ENCODE measurements at places on chromosomes 7 and 10. TPM values are rescaled to one million over a fixed set of nuclear protein-coding genes. Genes with fewer than 3 reads are reported as not detected.

SNX13 gene
- total RNA-seq, result 45.7 TPM

GRCh38 chr7:29332042-29332811 lies 137.7 kb downstream of the CHN2 start:
- peaks cover 45% of the 10 kb centered on the region for H3K4me1 ChIP-seq
- H3K4me3 ChIP-seq, result no peak overlapping the region
- H3K27ac ChIP-seq, result no peak overlapping the region
- no peak for DNase-seq
- no peaks in the 10 kb centered on the region for H3K36me3 ChIP-seq

EIF5AL1 gene
- total RNA-seq, result 0.65 TPM

SPDYE6 gene
- total RNA-seq, result not detected

DNA sequence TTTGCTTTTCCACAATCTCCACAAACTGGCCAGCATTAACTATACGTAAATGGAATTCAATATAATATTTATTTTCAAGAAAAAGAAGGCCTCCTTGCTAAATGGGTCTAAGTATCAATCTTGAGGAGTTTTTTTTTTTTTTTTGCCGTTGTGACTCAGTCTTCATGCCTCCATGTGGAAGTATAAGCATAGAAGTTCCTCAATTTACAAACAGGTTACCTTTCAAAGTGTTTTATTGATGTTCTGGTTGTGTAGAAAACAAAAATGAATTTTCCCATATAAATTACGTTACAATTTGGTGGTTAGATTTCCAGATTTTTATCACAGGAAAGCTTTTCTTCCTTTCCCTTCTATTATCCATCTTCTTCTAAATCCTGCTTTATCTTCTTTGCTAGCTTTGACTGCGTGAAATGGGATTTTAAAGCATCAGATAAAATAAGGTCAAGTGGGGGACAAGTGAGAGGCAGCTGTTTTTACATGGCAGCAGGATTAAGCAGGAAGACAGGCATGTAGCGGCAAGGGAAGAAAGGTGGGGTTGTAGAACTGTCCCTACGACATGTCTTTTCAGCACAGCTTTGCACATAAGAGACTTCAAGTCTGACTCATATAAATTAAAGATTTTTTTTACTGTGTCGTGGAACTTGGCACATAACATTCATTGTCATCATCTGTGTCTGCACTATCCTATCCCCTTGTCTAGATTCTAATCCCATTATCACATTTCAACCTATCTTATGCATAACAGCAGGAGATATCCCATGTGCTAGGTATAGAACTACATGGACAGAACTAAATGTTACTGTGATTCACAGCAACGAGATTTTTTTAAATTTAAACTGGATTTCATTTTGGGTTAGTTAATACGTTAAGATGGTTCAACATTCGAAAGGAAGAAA lies 135.3 kb upstream of the FAM3C start:
- H3K4me3 ChIP-seq, result no peak overlapping the region
- DNase-seq, result no peak
- peak overlapping the region; percentile 85 for H3K27ac ChIP-seq

DNA sequence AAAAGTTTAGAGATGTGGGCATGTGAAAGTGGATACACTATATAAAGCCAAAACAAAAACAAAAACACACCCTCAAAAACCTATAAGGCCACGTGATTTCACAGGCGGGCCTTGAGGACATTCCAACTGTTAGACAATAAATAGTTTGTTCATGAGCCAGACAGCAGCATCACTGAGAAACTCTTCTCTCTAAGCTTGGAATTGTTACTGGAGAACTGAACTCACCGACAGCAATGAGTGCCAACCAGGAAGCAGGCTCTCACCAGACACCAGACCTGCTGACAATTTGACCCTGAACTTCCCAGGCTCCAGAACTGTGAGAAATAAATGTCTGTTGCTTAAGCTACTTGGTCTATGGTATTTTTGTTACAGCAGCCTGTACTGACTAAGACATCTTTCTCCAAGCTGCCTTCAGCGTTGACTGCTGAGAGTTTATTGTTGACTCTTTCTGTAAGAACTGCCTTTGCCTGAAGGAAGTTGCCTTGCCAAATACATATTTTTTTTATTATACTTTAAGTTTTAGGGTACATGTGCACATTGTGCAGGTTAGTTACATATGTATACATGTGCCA lies 107.5 kb downstream of the EPDR1 start:
- no peak overlapping the region for H3K4me3 ChIP-seq
- H3K36me3 ChIP-seq, result no peaks in the 10 kb centered on the region
- H3K4me1 ChIP-seq, result no peaks in the 10 kb centered on the region

DNA sequence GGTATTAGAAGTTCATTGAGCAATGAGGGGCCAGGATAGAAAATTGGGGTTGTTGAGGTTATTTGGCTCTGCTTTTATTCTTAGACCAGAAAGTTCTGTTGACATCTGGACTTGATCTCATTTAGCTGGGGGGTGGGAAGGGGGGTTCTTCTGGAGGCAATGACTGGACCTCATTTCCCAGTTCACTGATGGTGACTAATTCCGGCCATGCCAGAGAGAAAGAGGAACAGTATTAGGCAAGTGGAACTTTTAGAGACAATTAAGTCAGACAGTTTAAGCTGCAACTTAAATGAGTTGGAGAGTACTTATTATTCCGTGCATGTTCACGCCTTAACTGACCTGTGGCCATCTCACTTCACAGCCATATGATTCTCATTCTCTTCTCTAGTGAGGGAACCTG lies 512.5 kb downstream of the REEP3 start:
- DNase-seq, result no peak

ZYX gene
- total RNA-seq, result 151 TPM

- H3K4me3 ChIP-seq, result no peak overlapping the region
- peaks cover 17% of the 10 kb centered on the region for H3K27me3 ChIP-seq
- DNase-seq, result no peak
Measured at GRCh38 chr10:130388746-130389145, 252.6 kb downstream of the GLRX3 start.

- H3K4me3 ChIP-seq, result no peak overlapping the region
- no peaks in the 10 kb centered on the region for H3K27me3 ChIP-seq
- H3K4me1 ChIP-seq, result peaks cover 83% of the 10 kb centered on the region
- no peak for DNase-seq
- H3K27ac ChIP-seq, result peak overlapping the region; percentile 40
- peaks cover 4% of the 10 kb centered on the region for H3K36me3 ChIP-seq
Measured at GRCh38 chr7:139078399-139078798, 31.1 kb downstream of the ZC3HAV1 start.

DNA sequence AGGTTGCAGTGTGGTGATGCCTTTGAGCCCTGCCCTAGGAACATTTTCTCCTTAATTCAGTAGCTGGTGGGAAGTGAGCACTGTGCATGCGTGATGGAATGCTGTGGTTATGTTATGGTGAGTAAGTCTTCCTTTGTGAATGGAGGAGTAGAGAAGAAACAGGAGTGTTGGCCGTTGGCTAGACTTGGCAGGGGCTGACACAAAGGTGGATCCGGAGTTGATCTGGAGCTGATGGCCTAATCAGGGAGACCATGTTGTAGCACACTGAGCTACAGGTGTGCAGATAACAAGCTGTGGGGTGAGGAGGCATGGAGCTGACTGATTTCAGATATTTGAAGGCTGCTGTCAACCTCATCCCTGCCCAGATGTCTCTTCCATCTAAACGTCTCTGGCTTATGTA lies 122.3 kb downstream of the CNNM2 start:
- H3K4me3 ChIP-seq, result no peak overlapping the region
- DNase-seq, result no peak
- H3K27ac ChIP-seq, result no peak overlapping the region
- H3K36me3 ChIP-seq, result peaks cover 2% of the 10 kb centered on the region
- H3K27me3 ChIP-seq, result no peaks in the 10 kb centered on the region
- H3K4me1 ChIP-seq, result no peaks in the 10 kb centered on the region

CPXM2 gene
- total RNA-seq, result not detected

GPER1 gene
- total RNA-seq, result not detected

GRCh38 chr7:4143511-4144171 lies 538.5 kb upstream of the FOXK1 start:
- no peaks in the 10 kb centered on the region for H3K36me3 ChIP-seq
- peaks cover 16% of the 10 kb centered on the region for H3K4me1 ChIP-seq
- H3K4me3 ChIP-seq, result no peak overlapping the region
- no peak overlapping the region for H3K27ac ChIP-seq
- peaks cover 2% of the 10 kb centered on the region for H3K27me3 ChIP-seq

- peaks cover 30% of the 10 kb centered on the region for H3K27me3 ChIP-seq
- DNase-seq, result no peak
- H3K4me3 ChIP-seq, result no peak overlapping the region
- no peaks in the 10 kb centered on the region for H3K36me3 ChIP-seq
Measured at GRCh38 chr7:94698275-94698674, 42.3 kb upstream of the SGCE start.

DNA sequence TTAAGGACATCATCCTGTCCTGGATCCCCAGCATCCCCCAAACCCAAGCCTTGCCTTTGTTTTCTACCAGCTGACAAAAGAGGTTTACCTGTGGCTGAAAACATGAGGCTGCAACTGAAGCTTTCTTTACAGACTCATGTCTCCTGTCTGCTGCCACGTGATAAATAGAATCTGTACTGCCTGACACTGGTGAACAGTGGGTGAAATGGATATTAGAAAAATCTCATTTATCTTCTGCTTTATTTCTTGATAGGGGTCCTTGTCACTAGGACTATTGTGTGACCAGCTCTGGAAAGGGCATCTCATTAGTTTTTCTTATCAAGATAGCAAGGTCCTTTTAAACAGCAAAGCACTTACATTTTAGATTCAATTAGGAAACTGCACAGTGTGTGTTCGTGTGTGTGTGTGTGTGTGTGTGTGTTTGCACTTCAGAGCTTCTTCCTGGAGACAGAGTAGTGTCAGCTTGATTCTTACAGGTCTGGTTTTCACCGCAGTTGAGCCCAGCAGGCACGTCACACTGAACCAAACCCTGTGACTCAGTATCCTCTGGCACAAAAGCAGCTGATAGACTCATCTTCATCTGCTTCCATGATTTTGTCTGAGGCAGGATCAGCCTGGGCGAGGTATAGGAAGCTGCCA lies 373.5 kb upstream of the CELF2 start:
- no peak overlapping the region for H3K4me3 ChIP-seq
- H3K4me1 ChIP-seq, result no peaks in the 10 kb centered on the region
- H3K36me3 ChIP-seq, result no peaks in the 10 kb centered on the region
- H3K27me3 ChIP-seq, result peaks cover 9% of the 10 kb centered on the region
- DNase-seq, result no peak
- no peak overlapping the region for H3K27ac ChIP-seq

H2BK1 gene
- 2.6 TPM for total RNA-seq

TMEM273 gene
- total RNA-seq, result 0.83 TPM

- H3K27ac ChIP-seq, result no peak overlapping the region
- H3K36me3 ChIP-seq, result no peaks in the 10 kb centered on the region
Measured at GRCh38 chr7:101631224-101631714, 2.2 kb upstream of the MYL10 start.

FAM200A gene
- 11.3 TPM for total RNA-seq

DNA sequence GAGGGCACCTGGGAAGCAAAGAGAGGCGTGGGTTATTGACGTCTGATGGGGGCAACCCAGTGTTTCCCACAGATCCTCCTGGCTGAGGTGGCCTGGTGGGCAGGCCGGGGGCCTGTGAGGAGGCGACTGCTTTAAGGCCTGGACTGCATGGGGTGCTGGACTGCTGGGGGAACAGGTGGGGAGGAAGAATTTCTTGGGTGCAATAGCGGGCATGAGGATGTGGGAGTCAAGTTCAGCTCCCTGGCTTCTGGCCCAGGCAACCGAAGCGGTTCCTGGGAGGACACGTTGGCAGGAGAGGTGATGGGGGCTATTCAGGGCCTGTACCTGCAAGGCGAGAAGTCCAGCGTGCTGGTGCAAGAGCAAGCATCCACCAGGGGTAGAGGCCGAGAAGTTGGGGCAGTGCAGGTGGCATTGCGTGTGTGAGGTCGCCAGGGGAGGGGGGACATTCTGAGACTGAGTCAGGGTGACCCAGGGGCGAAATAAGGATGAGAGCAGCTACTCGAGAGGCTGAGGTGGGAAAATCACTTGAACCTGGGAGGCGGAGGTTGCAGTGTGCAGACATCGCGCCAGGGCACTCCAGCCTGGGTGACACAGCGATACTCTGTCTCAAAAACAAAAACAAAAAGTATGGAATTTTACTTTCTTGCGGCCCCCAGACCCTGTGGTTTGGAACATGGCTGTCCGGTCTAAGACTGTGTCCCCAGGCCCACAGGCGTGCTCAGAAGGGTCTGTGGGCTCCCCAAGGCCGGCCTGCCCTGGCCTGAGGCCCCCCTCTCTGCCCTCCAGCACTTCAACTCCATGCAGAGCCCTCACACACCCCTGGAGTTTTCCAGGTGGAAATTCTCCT lies 53.6 kb upstream of the ELN start:
- H3K27me3 ChIP-seq, result peaks cover 22% of the 10 kb centered on the region
- H3K27ac ChIP-seq, result no peak overlapping the region
- DNase-seq, result no peak
- no peak overlapping the region for H3K4me3 ChIP-seq
- H3K4me1 ChIP-seq, result no peaks in the 10 kb centered on the region

ANKRD7 gene
- total RNA-seq, result 0.63 TPM

MIOS gene
- 37.7 TPM for total RNA-seq

GIMAP1 gene
- 119 TPM for total RNA-seq

GRCh38 chr7:30884881-30885280 lies 26.8 kb upstream of the AQP1 start:
- no peak for DNase-seq
- H3K4me3 ChIP-seq, result no peak overlapping the region
- H3K27ac ChIP-seq, result no peak overlapping the region
- H3K36me3 ChIP-seq, result no peaks in the 10 kb centered on the region
- no peaks in the 10 kb centered on the region for H3K4me1 ChIP-seq

GRCh38 chr10:3238115-3238871 lies 65.7 kb upstream of the PITRM1 start:
- peaks cover 8% of the 10 kb centered on the region for H3K27me3 ChIP-seq
- no peak for DNase-seq
- no peaks in the 10 kb centered on the region for H3K36me3 ChIP-seq

DNA sequence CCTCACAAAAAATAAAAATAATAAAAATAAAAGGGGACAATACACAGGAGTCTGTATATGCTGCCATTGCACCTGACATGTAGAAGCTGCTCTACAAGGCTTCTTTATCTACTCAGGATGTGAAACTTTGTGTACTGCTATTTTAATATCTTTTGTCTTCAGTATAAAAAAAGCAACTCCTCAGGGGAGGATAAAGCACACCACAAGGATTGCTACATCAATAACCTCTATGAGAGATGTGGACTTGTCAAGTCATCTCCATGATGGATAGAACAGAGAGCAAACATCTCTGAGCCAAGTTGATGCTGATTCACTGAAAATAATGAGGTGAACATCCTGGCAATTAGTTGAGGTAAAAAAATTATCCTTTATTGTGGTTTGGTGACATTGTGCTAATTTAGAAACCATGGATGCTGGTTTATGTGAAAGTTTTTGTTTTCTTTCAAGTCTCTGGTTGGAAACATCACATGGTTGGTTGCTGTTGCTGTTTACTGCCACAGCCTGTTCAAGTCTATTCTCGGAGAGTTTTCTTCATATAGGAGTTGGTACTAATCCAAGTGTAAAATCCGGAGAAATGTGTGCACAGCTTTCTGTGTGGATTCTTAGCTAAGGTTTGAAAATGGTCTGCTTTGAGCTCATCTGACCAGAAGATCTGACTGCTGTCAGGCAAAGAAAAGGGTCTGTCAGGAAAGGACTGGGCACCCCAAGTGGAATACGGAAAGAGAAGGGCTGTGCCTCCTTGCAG lies 1.5 kb upstream of the HECW1 start:
- H3K4me1 ChIP-seq, result peaks cover 13% of the 10 kb centered on the region
- DNase-seq, result no peak
- H3K27me3 ChIP-seq, result peaks cover 82% of the 10 kb centered on the region
- no peak overlapping the region for H3K4me3 ChIP-seq
- peaks cover 5% of the 10 kb centered on the region for H3K36me3 ChIP-seq
- no peak overlapping the region for H3K27ac ChIP-seq

All from naive thymus-derived CD8-positive, alpha-beta T cell (primary cell).